Aorta (tissue), 5 donors: ENCODE measurements at places on chromosomes 11 and 22. TPM values are rescaled to one million over a fixed set of nuclear protein-coding genes. Genes with fewer than 3 reads are reported as not detected.
A peak's percentile ranks its signal among the peaks of the same experiment; 100 is the strongest.

Gene CABP4
- total RNA-seq, result 2.4 TPM

DNA sequence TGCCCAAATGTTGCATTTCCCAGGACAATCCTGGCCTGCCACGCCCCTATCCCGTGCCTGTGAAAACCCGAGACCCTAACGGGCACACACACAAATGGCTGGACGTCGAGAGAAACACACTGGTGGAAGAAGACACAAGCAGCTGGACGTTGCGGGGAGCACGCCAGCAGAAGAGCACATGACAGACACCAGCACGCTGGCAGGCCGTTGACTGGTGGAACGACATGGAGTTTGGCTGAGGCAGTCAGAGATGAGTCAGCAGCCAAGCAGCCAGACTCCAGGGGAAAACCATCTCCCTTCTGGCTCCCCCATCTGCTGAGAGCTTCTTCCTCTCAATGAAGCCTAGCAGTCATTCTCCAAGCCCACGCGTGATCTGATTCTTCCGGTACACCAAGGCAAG lies 606.7 kb upstream of the LRRC4C start:
- no peak overlapping the region for H3K27ac ChIP-seq
- H3K4me3 ChIP-seq, result no peak overlapping the region
- H3K27me3 ChIP-seq, result no peaks in the 10 kb centered on the region
- DNase-seq, result peak; percentile 56

Gene KRTAP5-4
- total RNA-seq, result not detected

DNA sequence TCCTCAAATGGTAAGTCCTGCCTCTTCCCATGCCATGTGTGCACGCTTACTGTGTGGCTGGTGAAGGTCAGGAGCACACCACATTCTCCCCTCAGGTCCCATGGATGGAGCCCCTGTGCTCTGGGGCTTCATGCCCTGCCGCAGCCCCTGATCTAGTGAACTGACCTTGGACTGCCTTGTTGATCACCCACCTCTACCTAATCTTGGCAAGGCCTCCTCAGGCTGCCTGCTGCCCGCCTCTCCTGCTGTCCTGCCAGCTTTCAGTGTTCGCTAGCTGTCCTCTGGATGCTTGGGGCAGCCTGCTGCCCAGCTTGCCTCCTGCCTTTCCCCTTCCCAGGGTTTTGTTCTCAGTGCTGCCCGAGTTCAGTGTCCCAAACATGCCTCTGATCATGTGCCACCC lies 38.1 kb downstream of the CABIN1 start:
- peak; percentile 56 for DNase-seq
- no peaks in the 10 kb centered on the region for H3K27me3 ChIP-seq
- no peak overlapping the region for H3K4me3 ChIP-seq

- no peak for DNase-seq
- H3K27me3 ChIP-seq, result no peaks in the 10 kb centered on the region
- H3K36me3 ChIP-seq, result peaks cover 1% of the 10 kb centered on the region
- H3K4me3 ChIP-seq, result peak overlapping the region; percentile 98
- H3K27ac ChIP-seq, result peak overlapping the region; percentile 95
Observed at GRCh38 chr11:83192606-83193245, 786 bp upstream of the ANKRD42 start.

Gene SREBF2
- 86.3 TPM for total RNA-seq

GRCh38 chr22:29833392-29833965 lies 4.6 kb downstream of the ASCC2 start:
- DNase-seq, result no peak
- no peak overlapping the region for H3K4me3 ChIP-seq
- H3K27ac ChIP-seq, result no peak overlapping the region
- no peaks in the 10 kb centered on the region for H3K4me1 ChIP-seq
- peaks cover 4% of the 10 kb centered on the region for H3K36me3 ChIP-seq

DNA sequence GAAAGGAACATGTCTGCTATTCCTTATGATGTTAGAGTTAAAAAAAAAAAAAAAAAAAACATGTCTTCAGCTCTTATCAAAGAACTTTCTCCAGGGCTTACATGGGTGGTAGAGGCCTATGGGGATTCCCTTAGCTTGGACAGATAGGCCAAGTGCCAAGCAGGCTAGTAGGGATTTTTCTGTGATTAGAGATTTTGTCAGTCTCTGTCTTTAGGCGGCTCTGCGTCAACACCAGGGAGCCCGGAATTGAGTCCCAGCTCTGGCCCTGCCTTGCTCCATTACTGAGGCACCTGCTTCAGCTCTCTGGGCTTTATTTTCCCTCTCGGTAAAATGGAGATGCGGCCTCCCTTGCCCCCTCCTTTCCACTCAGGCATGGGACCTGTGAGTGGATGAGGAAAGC lies 13.1 kb downstream of the CRY2 start:
- H3K4me3 ChIP-seq, result no peak overlapping the region
- DNase-seq, result no peak
- H3K4me1 ChIP-seq, result no peaks in the 10 kb centered on the region
- no peaks in the 10 kb centered on the region for H3K27me3 ChIP-seq
- peak overlapping the region; percentile 47 for H3K27ac ChIP-seq

Gene ZFP91
- 57.1 TPM for total RNA-seq

DNA sequence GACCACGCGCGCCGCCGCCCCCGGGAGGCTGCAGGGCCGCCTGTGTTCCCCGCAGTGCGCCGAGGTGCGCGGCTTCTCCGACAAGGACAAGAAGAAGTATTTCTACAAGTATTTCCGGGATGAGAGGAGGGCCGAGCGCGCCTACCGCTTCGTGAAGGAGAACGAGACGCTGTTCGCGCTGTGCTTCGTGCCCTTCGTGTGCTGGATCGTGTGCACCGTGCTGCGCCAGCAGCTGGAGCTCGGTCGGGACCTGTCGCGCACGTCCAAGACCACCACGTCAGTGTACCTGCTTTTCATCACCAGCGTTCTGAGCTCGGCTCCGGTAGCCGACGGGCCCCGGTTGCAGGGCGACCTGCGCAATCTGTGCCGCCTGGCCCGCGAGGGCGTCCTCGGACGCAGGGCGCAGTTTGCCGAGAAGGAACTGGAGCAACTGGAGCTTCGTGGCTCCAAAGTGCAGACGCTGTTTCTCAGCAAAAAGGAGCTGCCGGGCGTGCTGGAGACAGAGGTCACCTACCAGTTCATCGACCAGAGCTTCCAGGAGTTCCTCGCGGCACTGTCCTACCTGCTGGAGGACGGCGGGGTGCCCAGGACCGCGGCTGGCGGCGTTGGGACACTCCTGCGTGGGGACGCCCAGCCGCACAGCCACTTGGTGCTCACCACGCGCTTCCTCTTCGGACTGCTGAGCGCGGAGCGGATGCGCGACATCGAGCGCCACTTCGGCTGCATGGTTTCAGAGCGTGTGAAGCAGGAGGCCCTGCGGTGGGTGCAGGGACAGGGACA lies 2.7 kb downstream of the NLRP6 start:
- no peaks in the 10 kb centered on the region for H3K27me3 ChIP-seq
- no peak overlapping the region for H3K27ac ChIP-seq
- no peak overlapping the region for H3K4me3 ChIP-seq
- H3K36me3 ChIP-seq, result no peaks in the 10 kb centered on the region
- H3K4me1 ChIP-seq, result no peaks in the 10 kb centered on the region

GRCh38 chr11:70601861-70602538 lies 203.7 kb downstream of the CTTN start:
- DNase-seq, result no peak
- H3K27ac ChIP-seq, result no peak overlapping the region

DNA sequence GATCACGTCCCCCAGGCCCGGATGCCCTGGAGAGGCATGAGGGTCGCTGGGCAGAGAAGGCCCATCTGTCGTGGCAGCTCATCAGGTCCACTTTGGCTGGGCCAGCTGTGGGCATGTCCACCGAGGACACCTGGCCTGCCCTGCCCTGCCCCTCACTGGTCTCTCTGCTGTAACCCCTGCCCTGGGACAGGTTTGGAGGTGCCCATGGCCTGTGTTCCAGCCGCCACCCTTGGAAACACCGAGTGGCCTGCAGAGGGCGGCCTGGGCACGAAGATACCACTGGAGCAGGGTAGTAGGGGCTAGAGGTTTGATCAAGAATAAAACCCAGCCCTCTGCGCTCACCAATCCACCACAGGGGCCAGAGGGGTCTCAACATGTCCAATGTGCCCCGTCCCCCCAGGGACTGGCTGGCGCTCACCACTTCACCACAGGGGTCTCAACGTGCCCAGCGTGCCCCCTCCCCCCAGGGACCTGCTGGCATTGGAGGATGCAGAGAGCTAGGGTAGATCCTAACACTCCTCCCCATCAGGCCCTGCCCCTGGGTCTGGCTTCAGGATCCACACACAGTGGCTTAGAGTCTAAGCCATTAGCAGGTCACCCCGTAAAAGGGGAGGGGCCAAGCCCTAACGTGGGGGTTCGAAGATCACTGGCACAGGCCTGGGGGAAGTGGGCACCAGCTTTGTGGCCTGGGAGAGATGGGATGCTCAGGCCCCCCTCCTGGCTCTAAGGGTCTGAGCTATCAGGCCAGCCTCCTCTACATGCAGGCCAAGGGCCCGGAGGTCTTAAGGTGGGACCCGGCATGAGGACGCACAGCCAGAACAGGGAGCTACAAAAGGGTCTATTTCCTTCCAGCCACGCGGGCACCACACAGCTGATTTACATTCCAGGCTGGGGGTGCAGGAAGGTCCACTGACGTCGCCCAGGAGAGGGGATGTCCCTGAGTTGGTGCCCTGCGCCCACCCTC lies 1.3 kb upstream of the HDAC10 start:
- DNase-seq, result peak; percentile 92
- no peaks in the 10 kb centered on the region for H3K4me1 ChIP-seq
- H3K27ac ChIP-seq, result no peak overlapping the region

Gene KCTD14
- 2.0 TPM for total RNA-seq

GRCh38 chr11:129493746-129494145 lies 118.1 kb downstream of the BARX2 start:
- no peak for DNase-seq
- no peaks in the 10 kb centered on the region for H3K27me3 ChIP-seq
- no peaks in the 10 kb centered on the region for H3K4me1 ChIP-seq
- H3K36me3 ChIP-seq, result no peaks in the 10 kb centered on the region

- no peak overlapping the region for H3K27ac ChIP-seq
- no peak for DNase-seq
- H3K36me3 ChIP-seq, result no peaks in the 10 kb centered on the region
Observed at GRCh38 chr11:133937468-133937867, 19.3 kb downstream of the IGSF9B start.

- no peaks in the 10 kb centered on the region for H3K36me3 ChIP-seq
- no peaks in the 10 kb centered on the region for H3K4me1 ChIP-seq
- no peak overlapping the region for H3K27ac ChIP-seq
- H3K27me3 ChIP-seq, result no peaks in the 10 kb centered on the region
- H3K4me3 ChIP-seq, result no peak overlapping the region
Observed at GRCh38 chr11:119540370-119541125, 117.6 kb upstream of the THY1 start.

Gene TMEM86A
- total RNA-seq, result 4.4 TPM

GRCh38 chr11:63765688-63766241 lies 2.8 kb downstream of the ZFTA start:
- H3K4me3 ChIP-seq, result no peak overlapping the region
- H3K27ac ChIP-seq, result no peak overlapping the region
- no peaks in the 10 kb centered on the region for H3K4me1 ChIP-seq
- H3K27me3 ChIP-seq, result no peaks in the 10 kb centered on the region

DNA sequence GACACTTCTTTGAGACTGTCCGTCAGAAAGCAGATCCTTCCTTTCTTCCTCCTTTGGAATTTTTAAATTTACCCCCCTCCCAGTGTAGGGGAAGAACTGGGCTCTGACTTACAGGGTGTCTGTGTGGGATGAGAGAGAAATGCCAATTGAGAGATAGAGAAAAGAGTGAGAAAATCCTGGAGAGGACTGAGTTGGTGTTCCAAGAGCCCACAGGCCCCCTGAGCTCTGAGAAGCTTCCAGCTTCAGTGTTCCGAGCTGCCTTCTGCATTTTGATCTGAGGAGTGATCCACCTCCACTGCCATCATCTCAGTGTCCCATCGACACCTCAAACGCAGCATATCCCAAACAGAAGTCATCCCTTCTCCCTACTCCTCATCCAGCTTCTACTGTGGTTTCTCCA lies 70.7 kb upstream of the GRK3 start:
- H3K36me3 ChIP-seq, result no peaks in the 10 kb centered on the region
- H3K27ac ChIP-seq, result no peak overlapping the region
- H3K4me1 ChIP-seq, result peaks cover 1% of the 10 kb centered on the region
- DNase-seq, result no peak

DNA sequence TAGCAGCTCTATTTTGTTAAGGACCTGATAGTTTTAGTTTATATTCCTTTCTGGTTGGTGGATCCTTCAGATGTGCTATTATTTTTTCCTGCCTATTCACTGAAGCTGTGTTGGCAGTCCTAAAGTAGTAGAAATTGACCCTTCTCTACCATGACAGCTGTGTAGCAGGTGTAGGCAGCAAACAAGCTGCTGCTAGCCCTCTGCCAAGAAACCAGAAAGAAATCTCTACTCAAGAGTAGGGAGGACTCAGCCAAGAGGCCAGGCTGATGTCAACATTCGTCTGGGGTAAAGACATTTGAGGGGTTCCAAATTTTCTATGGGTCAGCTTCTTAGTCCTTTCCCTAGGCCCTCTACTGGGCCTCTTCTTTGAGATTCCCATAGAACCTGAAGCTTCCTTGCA lies 51.2 kb downstream of the CSTF3 start:
- H3K36me3 ChIP-seq, result no peaks in the 10 kb centered on the region
- H3K4me1 ChIP-seq, result no peaks in the 10 kb centered on the region
- no peak for DNase-seq

DNA sequence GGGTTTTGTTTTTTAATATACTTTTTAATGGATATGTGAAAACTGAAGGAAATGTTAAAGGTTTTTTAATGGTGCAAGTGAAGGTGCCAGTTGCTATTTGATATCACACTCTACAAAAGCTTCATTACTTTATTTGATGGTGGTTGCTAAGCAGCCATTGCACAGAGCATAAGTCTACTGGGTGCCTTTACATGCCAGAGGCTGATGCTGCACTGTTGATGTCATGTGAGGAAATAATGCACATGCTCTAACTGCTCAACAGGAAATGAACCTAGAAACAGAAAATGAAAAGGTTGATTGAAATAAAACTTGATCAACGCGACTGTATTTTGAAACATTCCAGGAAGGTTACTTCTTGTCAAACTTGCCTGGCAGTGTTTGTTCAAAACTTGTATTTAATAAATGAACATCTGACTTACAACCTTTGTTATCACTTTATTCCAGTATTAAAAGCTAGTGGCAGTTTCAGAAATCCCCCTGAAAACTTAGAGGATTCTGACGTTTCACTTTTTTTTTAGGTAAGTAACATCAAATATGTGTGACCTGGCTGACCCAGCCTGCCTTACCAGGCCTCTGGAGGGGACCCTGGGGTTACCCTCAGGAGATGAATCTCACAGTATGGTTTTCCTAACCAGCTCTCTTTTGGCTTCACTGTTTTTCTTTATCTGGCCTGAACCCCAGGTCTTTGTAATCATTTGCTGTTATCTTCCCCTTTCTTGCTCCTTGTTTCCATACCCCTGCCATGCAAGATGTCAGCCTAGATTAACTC lies 2.4 kb upstream of the ATP5MG start:
- no peaks in the 10 kb centered on the region for H3K27me3 ChIP-seq
- H3K36me3 ChIP-seq, result peaks cover 4% of the 10 kb centered on the region
- DNase-seq, result no peak
- H3K27ac ChIP-seq, result no peak overlapping the region
- H3K4me1 ChIP-seq, result no peaks in the 10 kb centered on the region

GRCh38 chr22:37390075-37390474 lies 37.2 kb downstream of the ELFN2 start:
- H3K4me1 ChIP-seq, result no peaks in the 10 kb centered on the region
- no peak for DNase-seq
- no peaks in the 10 kb centered on the region for H3K36me3 ChIP-seq
- H3K27me3 ChIP-seq, result no peaks in the 10 kb centered on the region

Gene PHOX2A
- total RNA-seq, result not detected
